ENCODE measurements at places on chromosomes 4 and X. TPM values are rescaled to one million over a fixed set of nuclear protein-coding genes. Genes with fewer than 3 reads are reported as not detected.
A peak's percentile ranks its signal among the peaks of the same experiment; 100 is the strongest.

DNA sequence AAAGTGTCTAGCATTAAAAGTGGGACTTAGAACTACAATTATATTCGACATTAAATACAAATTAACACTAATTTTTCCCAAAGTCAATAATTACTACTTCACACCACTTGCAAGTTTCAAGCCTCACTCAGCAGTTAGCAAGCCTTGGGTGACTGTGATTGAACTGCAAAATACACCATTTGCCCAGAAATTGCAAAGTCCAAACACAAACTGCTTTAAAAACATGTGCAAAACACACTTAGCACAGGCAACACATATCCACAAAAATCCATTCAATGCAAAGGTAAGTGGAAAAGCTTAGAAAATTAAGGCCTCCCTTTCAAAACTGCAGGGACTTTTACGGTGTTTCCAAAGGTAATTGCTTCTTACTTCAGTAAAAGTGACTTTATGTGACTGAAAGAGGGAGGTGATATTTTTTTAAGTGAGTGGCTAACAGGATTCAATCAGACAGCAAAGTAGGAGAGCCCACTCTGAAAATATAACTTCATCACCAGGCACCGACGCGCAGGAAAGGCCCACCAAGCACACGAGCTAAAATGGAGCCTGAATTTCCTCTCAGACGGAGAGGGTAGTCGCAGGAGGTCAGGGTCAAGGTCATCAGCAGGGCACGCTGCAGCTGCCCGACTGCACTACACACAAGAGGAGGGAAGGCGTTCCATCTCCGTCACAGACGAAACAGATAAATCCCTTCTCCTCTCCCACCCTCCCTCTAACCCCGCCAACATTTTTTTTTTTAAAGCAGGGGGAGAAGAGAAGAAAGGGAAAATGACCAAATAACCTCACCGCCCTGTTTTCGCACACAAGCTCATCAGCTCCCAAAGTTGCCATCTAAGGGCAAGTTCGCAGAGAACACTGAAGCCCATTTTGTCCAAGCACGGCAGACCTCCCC is 3.1 kb downstream of the ZNF827 start:
- DNase-seq = no peak

GRCh38 chr4:170698334-170698733 is 608.6 kb upstream of the AADAT start:
- no peak for DNase-seq

GRCh38 chr4:114040319-114041116 is 61.1 kb upstream of the ARSJ start:
- no peak for DNase-seq

DNA sequence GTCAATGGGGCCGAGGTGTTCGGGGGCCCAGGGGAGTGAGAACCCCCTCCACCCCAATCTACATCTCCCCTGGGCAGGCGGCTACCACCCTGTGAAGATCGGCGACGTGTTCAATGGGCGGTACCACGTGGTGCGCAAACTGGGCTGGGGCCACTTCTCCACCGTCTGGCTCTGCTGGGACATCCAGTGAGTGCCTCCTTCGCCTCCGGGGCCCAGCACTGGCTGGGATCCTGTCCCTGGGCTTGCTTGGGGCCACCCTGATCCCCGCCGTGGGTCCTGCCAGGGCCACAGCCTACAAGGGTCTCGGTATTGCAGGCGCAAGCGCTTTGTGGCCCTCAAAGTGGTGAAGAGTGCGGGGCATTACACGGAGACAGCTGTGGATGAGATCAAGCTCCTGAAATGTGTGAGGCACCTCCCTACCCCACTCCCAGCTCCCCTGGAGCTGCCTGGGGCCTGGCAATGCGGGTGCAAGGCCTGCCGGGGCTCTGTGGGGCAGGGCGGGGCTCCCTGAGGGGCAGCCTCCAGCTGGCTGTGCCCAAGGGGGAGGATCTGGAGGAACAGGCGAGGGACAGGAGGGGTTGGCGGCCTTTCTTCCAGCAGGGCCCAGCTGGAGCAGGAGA is 697 bp downstream of the SRPK3 start:
- DNase-seq = no peak

Gene SLITRK4
- total RNA-seq = 0.39 TPM

DNA sequence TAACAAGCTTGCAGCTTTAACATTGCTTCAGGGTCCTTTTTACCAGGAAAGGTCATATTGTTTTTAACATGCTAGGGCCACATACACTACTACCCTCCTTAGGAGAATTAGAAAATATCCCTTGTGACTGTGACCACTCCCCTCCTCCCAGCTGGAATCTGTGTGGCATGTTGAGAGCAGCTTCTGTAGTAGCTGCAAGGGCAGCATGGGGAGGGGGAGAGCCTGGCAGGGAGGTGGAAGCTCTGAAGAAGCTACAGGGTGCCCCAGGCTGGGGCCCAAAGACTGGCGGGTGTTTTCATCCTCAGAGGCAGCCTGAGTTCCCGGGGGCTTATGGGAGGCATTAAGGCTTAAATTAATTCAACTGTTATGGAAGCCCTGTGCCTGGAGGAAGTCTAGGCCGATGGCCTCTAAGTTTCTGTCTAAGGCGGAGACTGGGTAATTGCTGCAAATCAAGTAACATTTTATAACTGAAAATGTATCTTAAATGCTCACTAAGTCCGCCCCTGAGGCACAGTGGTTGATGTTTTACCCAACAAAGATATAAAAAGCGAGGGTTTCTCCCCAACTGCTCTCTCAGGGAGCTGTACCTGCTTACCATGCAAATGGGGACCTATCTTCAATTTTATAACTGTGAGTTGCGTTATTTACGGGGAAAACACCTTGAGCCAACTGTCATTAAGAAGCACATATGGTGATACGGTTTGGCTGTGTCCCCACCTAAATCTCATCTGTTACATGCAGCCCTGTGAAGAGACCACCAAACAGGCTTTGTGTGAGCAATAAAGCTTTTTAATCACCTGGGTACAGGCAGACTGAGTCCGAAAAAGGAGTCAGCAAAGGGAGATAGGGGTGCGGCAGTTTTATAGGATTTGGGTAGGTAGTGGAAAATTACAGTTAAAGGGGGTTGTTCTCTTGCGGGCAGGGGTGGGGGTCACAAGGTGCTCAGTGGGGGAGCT is 37.4 kb upstream of the STS start:
- DNase-seq = no peak

Gene XPNPEP2
- not detected for total RNA-seq

DNA sequence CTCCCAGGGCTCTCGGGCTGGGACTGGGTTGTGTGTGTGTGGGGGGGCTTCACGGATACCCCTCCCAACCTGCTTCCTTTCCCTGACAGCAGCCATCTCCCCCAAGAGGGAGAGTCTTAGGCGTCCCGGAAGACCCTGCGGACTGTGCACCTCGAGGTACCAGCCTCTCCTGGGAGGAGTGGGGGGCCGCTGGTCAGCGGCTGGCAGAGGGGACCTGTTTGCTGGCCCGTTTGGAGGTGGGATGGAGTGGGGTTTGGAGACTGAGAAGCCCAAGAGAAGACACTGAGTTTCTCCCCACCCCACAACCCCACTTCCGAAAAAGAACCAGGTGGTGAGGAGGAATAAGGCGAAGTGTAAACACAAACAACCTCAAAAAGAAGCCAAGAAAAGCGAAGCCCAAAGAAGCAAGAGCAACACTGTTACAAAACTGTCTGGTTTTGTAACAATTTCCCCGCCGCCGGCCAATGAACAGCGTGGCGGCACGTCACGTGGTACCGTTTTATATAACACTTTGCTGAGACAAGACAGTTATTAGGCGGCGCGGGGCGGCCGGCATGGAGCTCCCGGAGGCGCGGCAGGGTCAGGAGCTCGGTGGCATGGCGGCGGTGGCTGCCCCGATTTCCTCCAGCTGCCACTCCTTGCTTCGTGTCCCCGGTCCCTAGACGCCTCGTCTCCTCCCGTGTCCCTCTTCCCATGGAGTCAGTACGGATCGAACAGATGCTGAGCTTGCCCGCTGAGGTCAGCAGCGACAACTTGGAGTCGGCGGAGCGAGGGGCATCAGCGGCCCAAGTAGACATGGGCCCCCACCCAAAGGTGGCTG is at the start of gene LONRF3:
TSS of gene LONRF3 (plus strand) at position 531 of the 820 bp plus-strand sequence. CDS start at position 694, 163 bp downstream.
- DNase-seq = peak; percentile 62

Gene VCX3B
- total RNA-seq = not detected

DNA sequence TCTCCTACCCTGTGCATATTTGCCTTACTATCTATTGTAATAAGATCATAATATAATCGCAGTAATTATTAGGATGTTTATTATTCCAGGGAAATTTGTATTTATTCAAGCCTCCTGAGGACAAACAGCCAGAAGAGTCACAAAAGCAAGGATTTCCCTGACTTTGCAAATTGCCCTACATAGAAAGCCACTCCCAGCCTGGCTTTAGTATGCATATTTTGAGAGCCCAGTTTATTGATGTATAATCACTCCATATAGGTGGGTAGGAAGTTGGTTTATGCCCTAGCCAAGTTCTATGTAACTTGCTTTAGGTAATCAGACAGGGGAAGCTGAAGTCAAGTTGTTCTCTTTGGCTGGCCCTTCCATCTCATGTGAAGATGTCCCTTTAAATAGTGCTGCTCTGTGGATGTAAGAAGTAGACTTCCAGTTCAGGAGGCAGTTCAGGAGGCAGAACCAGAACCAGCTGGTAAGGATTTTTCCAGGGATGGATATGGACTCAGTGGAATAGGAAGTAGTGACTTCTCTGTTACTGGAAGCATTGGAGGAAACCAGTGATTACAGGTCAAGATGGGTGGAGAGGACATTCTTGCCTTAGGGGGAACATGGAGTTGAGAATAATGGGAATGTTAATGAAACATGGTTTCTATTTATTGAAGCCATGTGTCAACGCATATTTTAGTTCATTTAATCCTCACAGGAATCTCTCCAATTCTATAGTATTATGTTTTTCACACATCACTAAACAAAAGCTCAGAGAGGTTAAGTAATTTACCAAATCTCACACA is 70.5 kb upstream of the KIT start:
- no peak for DNase-seq

GRCh38 chrX:133402830-133403625 is 12.3 kb downstream of the GPC4 start:
- no peak for DNase-seq

Gene SSX2
- total RNA-seq = not detected

- no peak for DNase-seq
Measured at GRCh38 chr4:1403177-1403583, 3.1 kb downstream of the NKX1-1 start.

Gene GRPEL1
- total RNA-seq = 82.9 TPM

DNA sequence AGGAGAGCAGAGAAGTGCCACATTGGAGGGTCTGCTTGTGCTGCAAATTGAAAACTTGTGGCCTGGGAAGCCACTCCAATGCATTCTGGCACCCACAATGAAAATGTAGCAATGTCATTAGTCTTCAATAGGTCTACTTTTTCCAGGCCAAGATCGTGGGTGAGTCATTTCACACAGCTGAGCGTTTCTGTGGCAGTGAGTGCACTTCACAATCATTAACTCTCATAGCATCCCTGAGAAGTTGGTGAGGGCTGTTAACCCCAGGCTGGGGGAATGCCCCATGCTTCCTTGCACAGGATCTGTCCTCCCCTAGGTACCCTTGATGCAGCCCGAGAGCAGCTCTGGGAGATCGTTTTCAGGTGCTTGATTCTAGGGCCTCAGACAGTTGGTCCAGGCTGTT is 196.8 kb upstream of the ATP6AP2 start:
- DNase-seq = no peak

GRCh38 chr4:152304220-152304619 is 231.7 kb downstream of the FBXW7 start:
- no peak for DNase-seq

Gene HSD17B13
- total RNA-seq = not detected

DNA sequence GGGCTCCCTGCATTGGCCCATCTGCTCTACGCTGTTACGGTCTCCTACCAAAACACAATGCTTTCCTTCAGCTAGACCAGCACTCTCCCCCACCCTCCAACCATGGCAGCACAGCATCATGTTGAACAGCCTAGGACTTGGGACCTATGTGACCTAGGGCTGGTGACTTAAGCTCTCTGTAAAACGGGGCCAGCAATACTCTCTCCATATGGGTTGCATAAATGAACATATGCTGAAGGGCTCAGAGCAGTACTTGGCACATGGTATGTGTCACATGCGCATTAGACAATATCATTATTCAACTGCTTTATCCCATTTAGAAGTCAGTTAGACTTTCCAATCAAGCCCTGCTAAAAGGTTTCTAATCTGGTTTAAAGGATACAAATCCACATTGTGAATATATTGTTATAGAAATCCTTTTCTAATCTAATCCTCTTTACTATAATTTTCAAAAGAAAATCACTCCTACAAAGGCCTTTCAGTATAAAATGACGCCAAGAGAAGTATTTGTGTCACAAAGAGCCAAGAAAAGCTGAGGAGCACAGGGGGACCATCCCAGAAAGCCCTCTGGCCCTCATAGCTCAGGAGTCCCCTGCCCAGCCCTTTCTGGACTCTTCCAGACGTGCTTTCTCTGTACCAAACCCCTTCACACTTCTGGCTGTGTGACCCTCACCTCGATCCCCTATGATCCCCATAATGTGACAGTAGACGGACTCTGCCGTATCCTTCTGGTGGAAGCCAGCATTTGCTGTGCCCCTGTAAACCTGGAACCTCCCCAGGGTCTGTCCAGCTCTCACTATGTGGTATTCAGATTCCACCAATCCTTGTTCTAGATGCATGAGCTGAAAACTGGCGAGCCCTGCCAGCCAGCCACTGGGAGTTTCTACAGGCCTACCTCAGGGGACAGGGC is 42.3 kb downstream of the NSG1 start:
- no peak for DNase-seq

GRCh38 chr4:10312568-10312967 is 144.7 kb downstream of the ZNF518B start:
- DNase-seq = no peak

DNA sequence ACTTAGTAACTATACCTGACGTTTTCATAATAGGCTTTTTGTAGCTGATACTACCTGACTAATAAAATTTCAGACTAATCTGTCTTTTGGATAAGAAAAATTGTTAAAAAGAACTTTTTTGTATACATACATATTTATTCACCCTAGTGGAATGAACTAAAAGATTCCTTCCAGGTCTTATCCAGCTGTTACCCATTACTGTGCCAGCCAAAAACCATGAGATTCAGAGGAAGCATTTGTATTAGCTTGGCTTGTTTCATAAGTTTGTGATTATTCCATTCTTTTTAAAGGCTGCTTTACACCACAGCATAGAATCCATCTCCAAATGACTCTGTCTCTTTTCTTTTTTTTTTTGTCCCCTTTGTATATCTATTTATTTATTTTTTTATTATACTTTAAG is 149.4 kb downstream of the FAT4 start:
- DNase-seq = no peak

DNA sequence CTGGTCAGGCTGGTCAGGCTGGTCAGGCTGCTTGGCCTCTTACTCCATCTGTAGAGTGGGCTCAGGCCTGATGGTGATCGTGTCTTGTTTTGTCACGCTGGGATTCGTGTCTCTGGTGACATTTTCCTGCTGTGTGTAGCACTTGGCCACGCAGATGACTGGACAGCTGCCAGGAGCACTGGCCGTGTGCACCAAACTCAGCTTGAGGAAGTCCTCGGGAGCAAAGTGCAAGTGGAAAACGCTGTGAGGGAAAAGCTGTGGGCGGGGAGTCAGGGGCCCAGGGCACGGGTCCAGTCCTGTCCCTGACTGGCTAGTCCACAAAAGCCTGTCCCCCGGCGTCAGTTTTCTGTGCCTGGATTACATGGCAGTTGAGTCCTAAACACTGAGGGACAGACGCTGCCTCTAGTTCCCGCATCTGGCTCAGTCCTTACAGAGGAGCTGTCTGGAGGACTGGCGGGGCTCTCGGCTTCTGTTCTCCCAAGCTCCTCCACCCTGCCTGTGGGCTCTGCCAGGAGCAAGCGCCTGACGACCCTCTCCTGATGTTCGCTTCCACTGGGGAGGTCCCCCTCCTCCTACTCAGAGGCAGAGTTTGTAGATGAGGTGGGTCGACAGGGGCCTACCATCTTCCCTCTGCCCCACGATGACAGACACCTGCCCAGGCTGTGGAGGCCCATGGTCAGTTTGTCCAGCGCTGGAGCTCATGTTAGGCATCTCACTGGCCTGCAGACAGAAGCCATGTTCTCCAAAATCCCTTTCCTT is 35.9 kb upstream of the GRPEL1 start:
- DNase-seq = no peak

All from MCF 10A (cell line).